Stimulated activated CD4-positive, alpha-beta T cell treated with anti-CD3 and anti-CD28 coated beads, Interleukin-2, amount 100 ng/mL, for 24 hours (primary cell): ENCODE measurements at places on chromosomes 1 and 21.

- no peak for DNase-seq
Observed at GRCh38 chr1:246302251-246302625, 204.8 kb downstream of the SMYD3 start.

- DNase-seq: peak; percentile 51
Observed at GRCh38 chr1:66445492-66446181, 88.3 kb upstream of the SGIP1 start.

DNA sequence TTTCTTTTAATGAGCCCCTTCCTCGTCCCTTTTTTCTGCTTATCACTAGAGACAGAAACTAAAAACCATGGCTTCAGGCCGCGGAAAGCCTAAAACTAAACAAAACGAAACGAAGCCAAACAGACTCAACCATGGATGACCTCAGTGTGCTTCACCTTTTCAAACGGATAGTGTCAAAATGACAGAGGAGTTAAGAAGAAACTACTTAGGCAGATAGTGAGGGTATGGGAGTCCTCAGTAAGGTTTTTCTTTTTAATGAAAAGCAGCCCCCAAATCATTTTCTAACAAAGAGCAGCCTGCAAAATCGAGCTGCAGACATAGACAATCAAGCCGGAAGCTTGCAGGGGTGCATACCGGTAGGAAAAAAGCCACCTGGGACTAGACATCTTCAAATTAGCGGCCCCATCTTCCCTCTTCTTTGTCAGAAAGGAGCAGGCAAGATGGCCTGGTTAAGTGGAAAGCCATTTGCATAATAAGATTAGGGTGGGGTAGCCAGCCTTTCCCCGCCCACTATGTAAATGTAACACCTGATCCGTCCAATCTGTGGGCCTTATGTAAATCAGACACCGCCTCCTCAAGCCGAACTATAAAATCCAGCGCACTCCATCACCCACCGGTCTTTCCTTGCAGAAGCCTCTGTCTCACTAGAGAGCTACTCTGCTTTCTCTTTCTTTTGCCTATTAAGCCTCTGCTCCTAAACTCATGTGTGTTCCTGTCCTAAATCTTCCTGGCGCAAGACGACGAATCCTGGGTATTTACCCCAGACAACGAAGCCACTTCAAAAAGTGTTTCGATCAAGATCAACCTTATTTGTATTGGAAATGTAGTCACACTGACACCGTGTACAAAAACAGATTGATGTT, 6.2 kb upstream of the ERO1B start:
- DNase-seq: no peak

GRCh38 chr1:17184161-17184665, 20.7 kb upstream of the PADI1 start:
- no peak for DNase-seq

DNA sequence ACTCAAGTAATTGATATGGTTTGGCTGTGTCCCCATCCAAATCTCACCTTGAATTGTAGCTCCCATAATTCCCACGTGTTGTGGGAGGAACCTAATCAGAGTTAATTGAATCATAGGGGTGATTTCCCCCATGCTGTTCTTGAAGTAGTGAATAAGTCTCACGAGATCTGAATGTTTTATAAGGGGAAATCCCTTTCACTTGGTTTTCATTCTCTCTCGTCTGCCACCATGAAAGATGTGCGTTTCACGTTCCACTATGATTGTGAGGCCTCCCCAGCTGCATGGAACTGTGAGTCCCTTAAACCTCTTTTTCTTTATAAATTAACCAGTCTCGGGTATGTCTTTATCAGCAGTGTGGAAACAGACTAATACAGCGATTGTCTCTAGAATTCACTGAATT, 135.4 kb downstream of the BACH1 start:
- DNase-seq: peak; percentile 21

GRCh38 chr1:226943156-226943555, 3.1 kb downstream of the COQ8A start:
- DNase-seq: no peak

- no peak for DNase-seq
Observed at GRCh38 chr1:202279806-202280205, 61.9 kb downstream of the UBE2T start.

GRCh38 chr21:44897326-44898010, 23.2 kb downstream of the ITGB2 start:
- no peak for DNase-seq

DNA sequence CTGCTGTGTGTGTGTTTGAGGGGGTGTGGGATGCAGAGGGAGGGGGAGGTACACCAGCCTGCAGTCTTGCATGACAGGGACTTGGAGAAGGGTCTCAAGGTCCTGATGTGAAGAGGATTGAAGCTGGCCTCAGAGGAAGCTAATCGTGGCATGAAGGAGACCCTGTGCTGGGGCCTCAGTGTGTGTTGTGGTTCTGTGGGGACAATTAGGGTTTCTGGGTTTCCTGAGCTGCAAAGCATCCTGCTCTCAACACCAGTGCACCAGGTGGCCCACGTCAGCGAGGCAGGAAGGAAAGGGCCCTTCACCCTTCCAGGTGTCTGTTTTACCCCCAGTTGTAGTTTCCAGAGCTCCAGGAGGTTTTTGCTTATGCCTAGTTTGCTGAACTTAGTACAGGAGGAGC, 52.8 kb downstream of the TENT5C start:
- DNase-seq: peak; percentile 42

DNA sequence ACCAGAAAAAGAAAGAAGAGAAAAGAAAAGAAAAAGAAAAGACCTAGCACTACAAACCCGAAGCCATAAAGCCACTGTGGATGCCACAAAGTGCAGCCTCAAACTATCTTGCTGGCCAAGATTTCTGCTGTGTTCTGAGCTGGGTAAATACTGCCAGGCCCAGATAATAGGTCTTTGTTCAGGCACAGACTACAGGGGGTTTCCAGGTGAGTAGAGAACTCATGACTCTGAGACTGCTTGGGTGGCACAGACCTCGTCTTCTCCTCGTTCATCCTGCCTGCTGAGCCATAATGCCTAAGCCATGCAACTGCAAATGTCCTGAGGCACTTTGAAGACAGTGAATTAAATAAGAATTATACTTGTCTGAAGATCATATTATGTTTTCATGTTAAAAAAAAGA, 651.8 kb downstream of the LMO4 start:
- DNase-seq: no peak

- DNase-seq: no peak
Observed at GRCh38 chr21:35256468-35256988, 207.4 kb upstream of the RUNX1 start.

DNA sequence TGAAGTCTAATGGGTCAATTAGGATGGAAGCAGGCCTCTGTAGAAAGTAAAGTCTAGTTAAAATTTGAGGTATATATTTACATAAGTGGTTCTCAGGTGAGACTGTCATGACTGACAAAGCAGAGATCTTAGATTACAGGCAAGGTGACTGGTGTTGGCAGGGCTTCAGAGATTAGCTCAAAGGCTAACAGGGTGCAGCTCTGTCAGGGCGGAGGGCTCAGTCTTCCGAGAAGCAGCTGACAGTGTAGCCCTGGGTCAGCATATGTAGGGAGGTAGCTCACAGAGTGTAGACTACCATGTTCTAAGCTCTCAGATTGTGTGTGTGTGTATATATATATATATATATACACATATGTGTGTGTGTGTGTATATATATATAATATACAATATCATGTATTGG, 54.7 kb downstream of the RBM11 start:
- no peak for DNase-seq

DNA sequence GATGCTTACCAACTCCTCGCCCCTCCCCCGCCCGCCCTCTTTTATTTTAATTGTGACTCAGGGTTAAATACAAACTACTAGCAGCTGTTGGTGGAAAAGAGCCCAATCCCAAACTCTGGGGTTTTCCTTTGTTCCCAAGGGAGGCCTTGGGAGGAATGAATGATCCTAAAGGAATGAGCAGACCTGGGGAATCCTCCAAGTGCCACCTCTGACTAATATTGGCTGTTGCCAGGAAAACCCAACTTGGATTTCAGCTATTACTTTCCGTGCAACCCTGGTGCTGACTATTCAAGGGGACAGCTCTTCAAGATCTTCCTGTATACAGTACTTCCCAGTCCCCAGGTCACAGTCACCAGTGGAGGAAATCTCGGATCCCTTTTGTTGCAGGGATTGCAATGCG, 1.3 kb upstream of the S100A10 start:
- DNase-seq: no peak

DNA sequence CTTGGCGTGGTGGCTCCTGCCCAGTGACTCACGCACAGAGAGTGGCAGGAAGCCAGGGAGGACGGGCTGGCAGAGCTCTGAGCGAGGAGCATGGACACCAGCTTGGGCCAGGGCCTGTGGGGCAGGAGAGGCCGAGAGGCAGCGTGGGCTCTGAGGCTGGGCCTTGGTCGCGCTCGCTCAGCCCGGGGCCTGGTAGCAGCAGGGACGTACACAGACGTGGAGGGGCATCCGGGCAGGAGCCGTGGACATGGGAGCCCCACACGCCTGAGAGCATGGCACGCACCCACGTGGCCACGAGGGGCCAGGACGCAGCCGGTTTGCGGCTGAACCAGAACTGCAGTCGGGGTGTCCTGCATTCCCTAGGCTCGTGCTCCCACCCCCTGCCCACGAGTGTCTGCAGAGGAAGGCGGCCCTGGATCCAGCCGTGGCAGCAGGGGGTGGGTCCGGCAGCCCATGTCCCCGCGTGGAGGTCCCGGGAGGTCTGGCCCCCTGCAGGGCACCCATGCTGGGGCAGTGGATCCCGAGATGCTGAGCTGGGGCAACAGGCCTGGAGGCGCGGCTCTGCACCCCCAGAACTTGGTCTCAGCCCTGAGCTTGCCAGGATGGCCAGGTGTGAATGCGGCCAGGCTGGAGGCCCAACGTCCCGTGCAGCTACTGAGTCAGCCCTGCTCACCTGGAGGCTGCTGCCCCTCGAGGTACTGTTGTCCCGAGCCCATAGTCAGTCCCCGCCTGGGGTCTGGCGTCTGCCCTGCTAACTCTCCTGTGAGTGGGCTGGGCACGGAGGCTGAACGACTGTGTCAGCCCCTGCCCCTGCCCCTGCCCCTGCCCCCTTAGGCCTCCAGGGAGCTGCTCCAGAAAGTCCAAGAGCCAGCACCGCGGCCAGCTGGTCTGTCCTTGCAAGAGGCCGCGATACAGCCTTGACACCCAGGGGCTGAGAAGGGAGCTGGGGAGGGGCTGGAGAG, 61.6 kb downstream of the SLX9 start:
- DNase-seq: no peak

GRCh38 chr1:23805025-23805424, 4.5 kb upstream of the GALE start:
- DNase-seq: no peak

DNA sequence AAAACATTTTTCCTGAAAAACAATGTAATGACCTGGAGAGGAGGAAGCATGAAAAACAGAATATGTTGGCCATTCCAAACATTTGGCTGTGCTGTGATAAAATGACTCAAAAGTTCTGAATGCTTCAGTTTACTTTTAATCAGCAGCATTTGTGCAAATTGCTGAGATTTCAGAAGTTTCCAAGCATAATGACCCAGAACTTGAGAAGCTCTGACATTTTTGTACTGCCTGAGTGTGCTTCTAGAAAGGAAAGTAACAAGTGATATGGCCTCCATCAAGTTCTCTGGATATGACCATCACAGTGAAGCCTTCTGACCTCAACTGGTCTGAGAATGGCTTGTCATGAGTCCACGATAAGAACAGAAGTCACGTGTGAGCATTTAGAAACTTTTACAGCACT, 283.4 kb upstream of the ZRANB2 start:
- DNase-seq: no peak

GRCh38 chr21:21898801-21899200, 900.6 kb downstream of the NCAM2 start:
- no peak for DNase-seq

- DNase-seq: no peak
Observed at GRCh38 chr1:76826072-76826845, 41.0 kb upstream of the ST6GALNAC5 start.
